ENCODE measurements at places on chromosomes 5 and 9. TPM values are rescaled to one million over a fixed set of nuclear protein-coding genes. Genes with fewer than 3 reads are reported as not detected.
A peak's percentile ranks its signal among the peaks of the same experiment; 100 is the strongest.

DNA sequence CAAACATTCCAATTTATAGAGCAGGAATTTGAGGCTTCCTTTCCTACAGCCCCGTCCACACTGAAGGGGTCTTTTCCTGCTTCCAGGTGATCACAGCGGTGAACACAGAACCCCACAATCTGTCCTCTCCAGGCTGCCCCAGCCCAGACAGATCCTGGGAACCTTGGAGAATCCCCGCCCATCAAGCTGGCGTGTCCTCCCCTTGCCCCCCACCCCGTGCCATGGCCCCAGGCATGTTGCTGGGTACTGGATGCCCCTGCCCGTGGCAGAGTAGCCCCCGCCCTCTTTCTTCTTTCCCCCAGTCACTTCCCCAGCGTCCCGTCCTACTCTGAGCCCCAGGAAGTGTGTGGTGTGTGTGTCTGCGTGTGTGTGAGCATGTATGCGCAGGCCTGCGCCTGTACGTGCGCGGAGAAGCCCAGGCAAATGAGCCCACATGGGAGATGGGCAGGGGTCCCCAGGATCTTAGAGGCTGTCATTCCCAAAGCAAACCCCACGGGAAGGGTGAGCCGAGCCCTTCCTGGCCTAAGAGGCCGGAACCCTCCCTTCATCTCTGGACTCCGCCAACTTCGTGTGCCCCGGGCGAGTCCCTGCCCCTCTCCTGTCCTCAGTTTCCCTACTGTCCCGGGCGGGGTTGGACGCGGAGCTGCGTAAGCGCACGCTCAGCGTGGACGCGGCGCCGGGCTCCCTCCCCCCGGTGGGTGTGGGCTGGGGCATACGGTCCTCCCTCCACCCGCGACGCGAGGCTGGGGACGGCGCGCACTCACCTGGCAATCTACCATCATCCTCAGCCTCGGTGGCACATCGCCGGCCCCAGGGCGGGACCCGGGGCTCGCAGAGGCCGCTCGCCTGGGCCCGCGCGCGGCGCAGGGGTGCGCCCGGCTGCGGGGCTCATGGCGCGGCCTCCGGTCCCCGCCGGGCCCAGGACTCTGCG lies 15.2 kb downstream of the GBGT1 start:
- DNase-seq, result peak; percentile 79

DNA sequence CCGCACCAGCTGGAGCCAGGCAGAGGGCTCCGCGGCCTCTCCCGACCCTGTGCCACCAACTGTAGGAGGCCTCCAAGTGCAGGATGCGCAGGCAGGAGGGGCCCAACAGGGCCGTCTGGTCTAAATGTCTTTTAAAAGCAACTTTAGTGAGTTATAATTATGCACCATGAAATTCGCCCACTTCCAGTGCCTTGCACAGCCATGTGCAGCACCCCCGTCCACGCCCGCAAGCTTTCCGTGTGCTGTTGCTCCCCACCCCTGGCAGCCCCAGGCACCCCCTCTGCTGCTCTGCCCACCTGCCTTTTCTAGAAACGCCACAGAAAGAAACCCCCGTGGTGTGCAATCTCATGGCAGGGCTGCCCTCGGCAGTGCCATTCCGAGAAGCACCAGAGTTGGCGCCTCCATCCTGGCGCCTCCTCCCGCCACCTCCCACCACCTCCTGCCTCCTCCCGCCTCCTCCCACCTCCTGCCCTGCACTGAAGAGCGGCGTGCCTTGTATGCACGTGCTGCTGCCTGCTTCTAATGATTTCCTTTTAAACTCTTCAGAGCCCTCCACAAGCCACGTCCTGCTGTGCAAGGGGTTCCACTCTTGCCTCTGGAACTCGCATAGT lies 7.5 kb upstream of the SLC6A18 start:
- no peak for DNase-seq

GRCh38 chr9:101148344-101148743 lies 119.8 kb downstream of the PLPPR1 start:
- DNase-seq, result no peak

GRCh38 chr5:97231025-97231636 lies 48.1 kb upstream of the RIOK2 start:
- no peak for DNase-seq

DNA sequence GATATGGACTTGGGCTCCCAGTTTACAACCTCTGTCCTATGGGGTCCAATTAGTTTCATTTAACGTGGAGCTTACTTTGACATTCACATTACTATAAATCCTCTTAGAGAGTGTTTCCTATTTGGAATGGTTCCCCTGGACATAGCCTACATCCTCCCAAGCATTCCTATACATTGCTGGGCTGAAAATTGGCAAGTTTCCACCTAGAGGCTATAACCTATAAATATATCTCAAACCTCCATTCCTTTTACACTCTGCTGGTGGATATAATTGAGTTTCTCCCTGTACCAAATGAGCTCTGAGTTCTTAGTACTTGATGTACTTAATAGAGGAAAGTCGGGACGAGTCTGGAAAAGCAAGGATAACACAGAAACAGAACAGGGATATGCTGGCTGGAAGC lies 172.8 kb downstream of the ASTN2 start:
- DNase-seq, result no peak

- DNase-seq, result no peak
Observed at GRCh38 chr5:129001841-129002526, 36.7 kb downstream of the SLC27A6 start.

DNA sequence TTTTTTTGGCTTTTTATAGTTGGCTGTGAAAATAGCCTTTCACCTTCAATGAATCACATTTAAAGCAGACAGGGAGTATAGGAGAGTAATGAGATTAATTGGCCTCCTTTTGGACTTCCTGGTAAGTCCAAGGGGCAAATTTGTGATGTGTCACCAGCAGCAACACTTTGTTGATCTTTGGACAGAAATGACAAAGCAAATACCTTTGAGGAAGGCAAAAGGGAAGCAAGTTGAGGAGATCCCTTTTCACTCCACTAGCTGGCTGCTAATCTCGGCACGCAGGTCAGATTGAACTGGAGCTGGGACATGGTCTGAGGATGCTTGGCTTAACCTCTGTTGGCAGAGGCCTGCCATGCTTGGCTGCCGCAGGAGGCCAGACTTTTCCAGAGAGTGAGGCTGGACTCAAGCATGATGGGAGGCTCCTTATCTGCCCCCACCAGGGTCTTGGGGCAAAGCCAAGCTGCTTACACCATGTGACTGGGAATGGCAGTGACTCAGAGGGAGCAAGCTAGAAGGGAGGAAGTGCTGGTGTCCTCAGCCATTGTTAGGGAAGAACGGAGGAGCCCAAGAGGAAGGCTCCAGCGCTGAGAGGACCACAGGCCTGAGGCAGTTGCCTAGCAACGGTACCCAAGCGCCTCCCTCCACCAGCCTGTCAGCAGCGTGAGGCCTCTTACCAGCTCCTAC lies 174.5 kb upstream of the MAP1B start:
- no peak for DNase-seq

DNA sequence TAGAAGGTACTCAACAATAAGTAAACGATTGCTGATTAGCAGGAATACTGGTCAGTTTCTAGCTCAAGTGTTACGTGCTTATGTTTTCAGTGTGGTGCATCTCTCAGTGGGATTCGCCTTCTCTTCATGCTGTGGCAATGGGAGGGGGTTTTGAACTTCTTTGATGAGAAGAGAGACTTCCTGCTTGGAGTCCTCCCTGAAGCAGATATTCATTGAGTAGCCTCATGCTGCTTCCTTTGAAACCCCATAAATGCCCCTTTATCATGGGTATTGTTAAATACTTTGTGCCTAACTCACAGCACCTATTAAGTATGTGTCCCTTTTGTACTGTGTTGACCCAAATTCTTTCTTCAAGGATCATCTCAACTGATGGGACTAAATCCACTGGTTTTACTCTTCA lies 116.5 kb downstream of the DOCK8 start:
- no peak for DNase-seq

DNA sequence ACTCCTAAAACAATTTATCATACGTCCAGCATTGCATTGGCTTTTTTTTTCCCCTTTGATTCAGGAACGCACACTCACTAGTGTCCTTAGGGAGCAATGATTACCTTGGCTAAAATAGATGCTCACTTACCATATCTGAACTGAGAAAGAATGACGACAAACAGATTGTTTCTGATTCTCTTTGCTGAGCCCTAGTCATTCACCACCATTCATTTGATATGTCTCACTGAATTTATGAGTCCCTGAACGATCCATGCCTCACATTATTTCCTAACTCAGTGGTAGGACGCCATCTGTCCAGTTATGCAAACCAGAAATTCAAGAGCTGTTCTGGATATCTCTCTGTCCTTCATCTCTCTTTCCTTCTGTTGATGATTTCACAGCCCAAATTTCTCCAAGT lies 39.3 kb upstream of the DAB2 start:
- no peak for DNase-seq

PELO gene
- 13.7 TPM for total RNA-seq

DNA sequence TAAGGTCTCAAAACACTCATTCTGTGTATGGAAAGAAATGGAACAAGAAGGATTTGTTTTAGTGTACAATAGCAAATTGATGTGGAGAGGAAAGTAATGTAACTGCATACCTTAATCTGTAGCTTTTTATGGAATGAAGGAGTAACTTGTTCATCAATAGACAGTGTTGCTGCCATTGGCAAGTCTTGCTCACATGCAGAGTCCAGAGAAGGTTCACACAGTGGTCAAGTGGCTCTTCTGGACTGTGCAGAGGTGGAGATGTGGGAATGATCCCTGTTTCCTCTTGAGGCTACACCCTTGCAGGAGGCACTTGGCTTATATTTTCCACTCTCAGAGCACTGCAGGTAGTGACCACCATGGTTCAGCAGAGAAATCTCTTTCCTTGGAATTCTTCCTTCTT lies 132.9 kb upstream of the ANKH start:
- no peak for DNase-seq

DNA sequence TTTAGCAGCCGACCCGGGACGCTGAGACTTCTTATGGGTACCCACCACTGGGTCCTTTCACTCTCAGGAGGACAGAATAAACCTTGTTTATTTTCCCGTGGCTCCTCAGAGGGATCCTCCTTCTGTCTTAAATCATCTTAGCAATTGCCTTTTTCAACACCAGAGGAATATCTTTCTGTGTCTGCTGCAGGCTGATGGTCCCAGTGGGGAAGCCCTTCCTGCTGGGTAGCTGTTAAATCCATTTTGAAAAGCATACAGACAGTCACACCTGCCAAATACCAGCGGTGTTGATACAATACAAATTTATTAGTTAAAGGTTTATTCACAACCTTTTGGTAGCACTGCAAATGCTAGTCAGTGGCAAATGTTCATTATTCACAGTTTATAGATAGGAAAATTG lies 222.9 kb downstream of the AOPEP start:
- DNase-seq, result no peak

SLC6A3 gene
- total RNA-seq, result not detected

GRCh38 chr5:178777520-178777919 lies 47.1 kb upstream of the ZNF354A start:
- no peak for DNase-seq

GRCh38 chr9:95508242-95508967 lies 8.4 kb downstream of the PTCH1 start:
- DNase-seq, result no peak

DNA sequence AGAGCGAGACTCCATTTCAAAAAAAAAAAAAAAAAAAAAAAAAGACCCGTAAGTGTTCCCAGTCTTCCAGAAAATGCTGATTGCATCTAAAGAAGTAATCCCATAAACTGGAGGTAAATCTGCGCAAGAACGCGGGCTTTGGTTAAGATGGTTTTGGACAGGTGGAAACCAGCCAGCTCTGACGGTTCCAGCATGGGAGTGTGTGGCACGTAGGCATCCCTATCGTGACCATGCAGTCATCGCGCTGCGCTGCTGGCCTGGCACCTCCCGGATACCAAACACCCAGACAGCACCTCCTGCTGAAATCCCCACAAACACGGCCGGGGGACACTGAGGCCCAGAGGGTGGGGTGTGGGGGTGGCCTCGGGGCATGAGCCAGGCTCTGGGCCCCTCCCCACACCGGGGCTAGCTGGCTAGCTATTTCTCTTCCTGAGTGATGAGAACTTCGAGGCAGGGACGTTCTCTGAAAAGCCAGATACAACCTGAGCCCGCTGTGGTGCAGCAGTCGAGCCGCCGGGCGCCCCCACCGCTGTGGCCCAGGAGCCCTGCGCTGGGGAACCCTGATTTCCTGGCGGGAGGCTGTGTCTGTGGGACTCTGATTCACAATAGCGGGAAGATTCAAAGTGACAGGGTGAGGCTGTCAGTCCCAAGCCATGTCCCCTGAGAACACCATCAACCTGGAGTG lies 32.2 kb upstream of the NOTCH1 start:
- DNase-seq, result no peak

DNA sequence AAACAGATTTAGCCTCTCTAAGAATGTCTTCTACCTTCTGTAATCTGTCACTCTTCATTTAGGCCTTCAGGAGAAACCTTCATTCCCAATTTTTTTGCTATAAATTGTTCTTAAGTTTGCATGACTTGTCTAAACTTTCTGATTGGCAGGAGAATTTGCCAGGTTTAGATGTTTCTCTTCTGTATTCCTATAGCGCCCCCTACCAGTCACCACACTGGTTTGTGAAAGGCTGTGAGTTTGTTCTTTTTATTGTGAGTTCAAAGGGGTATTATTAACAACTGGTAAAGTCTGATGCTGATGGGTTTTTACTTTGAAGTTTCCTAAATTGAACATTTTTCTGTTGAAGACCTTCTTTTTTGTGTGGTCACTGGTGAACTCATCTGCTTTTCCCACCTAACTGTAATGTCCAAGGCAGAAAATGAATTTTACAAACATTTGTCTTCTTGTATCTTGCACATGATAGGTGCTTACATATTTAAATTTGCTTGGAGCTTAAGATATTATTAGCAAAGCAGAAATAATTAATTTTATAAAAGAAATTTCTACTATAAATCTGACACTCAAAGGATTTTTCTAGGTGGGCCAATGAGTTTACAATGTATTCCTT lies 18.4 kb upstream of the F2RL2 start:
- peak; percentile 69 for DNase-seq

GRCh38 chr9:82191082-82191770 lies 202.7 kb downstream of the SPATA31D1 start:
- no peak for DNase-seq

GRCh38 chr9:784916-785315 lies 56.6 kb upstream of the DMRT1 start:
- DNase-seq, result no peak

PCDHA11 gene
- not detected for total RNA-seq

PAEP gene
- total RNA-seq, result not detected

ADAMTS13 gene
- 2.5 TPM for total RNA-seq

IFNA10 gene
- not detected for total RNA-seq

- no peak for DNase-seq
Observed at GRCh38 chr9:87181670-87182069, 234.4 kb upstream of the GAS1 start.

DNA sequence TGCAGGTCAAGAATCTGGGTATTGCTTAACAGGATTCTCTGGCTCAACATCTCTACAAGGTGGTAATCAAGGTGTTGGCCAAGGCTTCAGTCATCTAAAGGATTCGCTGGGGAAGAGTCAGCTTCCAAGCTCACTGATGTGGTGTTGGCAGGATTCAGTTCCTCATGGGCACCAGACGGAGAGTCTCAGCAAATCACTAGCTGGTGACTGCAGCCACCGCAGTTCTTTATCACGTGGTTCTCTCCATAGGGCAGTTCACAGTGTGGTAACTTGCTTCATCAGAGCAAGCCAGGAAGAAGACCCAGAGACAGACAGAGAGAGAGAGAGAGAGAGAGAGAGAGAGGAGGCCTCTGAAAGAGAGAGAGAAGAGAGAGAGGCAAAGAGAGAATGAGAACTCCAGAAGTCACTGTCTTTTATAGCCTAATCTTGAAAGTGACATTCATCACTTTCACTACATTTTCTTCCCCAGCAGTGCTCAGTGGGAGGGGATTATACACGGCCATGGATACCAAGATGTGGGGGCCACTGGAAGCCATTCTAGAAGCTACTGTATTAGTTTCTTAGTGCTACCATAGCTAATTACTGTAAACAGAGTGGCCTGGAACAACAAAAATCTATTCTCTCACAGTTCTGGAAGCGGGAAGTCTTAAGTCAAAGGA lies 109.2 kb upstream of the SMIM23 start:
- DNase-seq, result no peak

GRCh38 chr9:135456436-135457104 lies 23.0 kb upstream of the PPP1R26 start:
- DNase-seq, result no peak
